ENCODE measurements at places on chromosomes 5 and 9. TPM values are rescaled to one million over a fixed set of nuclear protein-coding genes. Genes with fewer than 3 reads are reported as not detected.

- no peak overlapping the region for H3K4me3 ChIP-seq
- DNase-seq, result no peak
- H3K27ac ChIP-seq, result no peak overlapping the region
- H3K4me1 ChIP-seq, result peaks cover 2% of the 10 kb centered on the region
- H3K27me3 ChIP-seq, result no peaks in the 10 kb centered on the region
- H3K36me3 ChIP-seq, result no peaks in the 10 kb centered on the region
Measured at GRCh38 chr9:35682051-35682450, 7.7 kb downstream of the TPM2 start.

GRCh38 chr5:51279983-51280706 lies 103.1 kb upstream of the ISL1 start:
- H3K27ac ChIP-seq, result no peak overlapping the region
- H3K4me1 ChIP-seq, result no peaks in the 10 kb centered on the region
- DNase-seq, result no peak
- no peak overlapping the region for H3K4me3 ChIP-seq

DNA sequence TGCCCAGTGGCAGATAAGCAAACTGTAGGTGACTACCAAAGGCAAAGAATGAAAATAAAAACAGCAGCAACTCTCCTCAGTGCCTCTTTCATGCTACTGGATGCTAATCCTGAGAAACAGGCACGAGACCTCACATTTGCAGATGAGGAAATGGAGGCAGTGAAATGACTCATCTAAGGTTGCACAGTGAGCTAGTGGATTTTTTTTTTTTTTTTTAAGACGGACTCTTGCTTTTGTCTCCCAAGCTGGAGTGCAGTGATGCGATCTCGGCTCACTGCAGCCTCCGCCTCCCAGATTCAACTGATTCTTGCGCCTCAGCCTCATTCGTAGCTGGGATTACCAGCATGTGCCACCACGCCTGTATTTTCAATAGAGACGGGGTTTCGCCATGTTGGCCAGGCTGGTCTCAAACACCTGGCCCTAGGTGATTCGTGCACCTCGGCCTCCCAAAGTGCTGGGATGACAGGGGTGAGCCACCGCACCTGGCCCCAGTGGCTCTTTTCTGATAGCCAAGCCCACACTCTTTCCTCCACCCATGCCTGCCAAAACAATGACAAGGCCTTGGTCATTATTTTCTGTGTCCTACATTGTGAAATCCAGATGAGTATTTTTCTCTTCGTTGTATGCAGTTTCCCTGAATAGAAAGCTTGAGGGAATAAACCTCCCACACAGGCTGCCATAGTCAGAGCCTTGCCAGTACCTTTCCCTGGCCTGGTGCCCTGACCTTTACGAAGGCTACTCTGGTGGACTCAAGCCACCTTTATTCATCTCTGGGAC lies 19.2 kb downstream of the DOCK2 start:
- peaks cover 72% of the 10 kb centered on the region for H3K4me1 ChIP-seq
- peaks cover 67% of the 10 kb centered on the region for H3K36me3 ChIP-seq
- peak; percentile 40 for DNase-seq
- H3K27me3 ChIP-seq, result no peaks in the 10 kb centered on the region

DNA sequence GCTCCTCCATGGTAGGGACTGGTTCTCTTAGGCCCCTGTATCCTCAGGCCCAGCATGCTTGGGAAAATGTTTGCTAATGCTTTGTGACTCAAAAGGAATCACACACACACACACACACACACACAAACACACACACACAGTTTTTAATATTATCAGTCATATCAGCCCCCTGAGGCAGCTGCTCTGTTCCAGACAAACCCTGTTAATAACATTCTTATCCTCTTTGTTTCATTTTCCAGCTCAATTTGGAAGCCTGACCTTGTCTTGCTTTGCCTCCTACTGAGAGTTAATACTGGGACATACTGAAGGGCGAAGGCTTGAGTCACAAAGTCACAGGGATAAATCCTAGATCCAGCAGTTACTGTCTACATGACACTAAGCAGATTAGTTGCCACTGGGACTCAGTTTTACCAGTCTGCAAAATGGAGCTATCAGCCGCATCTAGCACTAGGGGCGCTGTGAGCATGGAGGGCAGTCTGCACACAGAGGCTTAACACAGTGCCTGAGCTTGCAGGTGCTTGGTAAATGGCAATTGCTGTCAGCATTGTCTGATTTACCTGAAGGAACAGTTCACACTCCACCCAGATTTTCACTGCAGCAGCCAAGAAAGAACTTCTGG lies 37.1 kb upstream of the KCNMB1 start:
- no peaks in the 10 kb centered on the region for H3K27me3 ChIP-seq
- no peak overlapping the region for H3K4me3 ChIP-seq

DNA sequence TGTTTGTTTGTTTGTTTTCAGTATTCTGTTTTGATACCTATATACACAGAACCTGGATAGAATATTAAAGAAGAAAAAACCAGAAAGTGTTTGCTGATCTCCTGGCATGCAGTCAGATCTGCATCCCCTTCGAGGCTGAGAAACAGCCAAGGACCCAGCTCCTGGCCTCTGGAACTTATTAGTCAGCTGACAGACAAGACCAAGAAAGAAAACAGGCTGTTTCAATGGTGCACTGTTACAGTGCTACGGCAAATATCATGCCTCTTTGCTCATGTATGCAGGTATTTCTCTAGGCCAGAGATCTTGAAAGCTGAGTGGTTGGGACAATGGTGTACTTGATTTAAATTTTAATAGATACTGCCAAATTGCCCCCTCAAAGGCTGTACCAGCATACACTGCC lies 95.0 kb downstream of the C5orf15 start:
- H3K4me3 ChIP-seq, result no peak overlapping the region
- peak overlapping the region; percentile 81 for H3K27ac ChIP-seq
- DNase-seq, result peak; percentile 24
- H3K4me1 ChIP-seq, result peaks cover 40% of the 10 kb centered on the region

- H3K27ac ChIP-seq, result no peak overlapping the region
- no peaks in the 10 kb centered on the region for H3K4me1 ChIP-seq
- no peak overlapping the region for H3K4me3 ChIP-seq
- no peaks in the 10 kb centered on the region for H3K27me3 ChIP-seq
Measured at GRCh38 chr9:79485258-79485657, 86.5 kb upstream of the TLE4 start.

DNA sequence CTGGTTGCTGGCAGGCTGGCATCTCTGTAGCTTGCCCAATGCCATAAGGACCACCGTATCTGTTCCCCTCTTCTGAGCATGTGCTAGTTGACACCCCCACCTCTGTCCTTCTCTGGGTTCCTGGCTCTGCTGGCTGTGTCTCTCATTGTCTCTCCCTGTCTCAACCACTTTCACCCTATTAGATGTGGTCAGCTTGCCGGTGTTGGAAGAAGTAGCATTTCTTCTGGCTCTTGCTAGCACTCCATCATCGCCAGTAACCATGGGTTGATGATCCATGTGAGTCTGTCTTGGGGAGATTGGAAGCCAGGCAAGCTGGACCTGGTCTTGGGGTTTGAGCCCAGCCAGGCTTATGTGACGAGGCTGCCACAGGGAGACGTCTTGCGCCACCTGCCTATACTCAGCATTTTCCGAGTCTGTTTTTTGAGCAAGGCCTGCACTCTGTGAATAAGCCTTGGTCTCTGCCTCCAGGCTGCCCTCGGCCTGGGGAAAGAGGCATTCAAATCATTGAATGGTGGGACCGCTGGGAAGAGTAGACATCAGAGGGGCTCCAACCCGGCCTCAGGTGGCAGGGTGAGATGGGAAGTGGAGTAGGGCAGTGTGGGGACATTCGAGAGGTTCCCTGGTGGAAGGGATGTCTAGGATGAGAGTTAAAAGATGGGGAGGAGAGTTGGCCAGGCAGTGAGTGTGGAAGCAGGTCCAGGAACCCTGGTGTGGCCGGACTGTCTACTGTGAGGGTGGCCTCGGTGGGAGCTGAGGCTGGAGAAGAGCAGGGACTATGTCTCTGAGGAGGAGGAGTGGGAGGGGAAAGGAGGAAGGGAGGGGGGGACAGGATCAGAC lies 74.3 kb downstream of the ZNF618 start:
- no peak for DNase-seq
- no peak overlapping the region for H3K4me3 ChIP-seq
- H3K27ac ChIP-seq, result no peak overlapping the region
- no peaks in the 10 kb centered on the region for H3K27me3 ChIP-seq
- H3K4me1 ChIP-seq, result no peaks in the 10 kb centered on the region

DNA sequence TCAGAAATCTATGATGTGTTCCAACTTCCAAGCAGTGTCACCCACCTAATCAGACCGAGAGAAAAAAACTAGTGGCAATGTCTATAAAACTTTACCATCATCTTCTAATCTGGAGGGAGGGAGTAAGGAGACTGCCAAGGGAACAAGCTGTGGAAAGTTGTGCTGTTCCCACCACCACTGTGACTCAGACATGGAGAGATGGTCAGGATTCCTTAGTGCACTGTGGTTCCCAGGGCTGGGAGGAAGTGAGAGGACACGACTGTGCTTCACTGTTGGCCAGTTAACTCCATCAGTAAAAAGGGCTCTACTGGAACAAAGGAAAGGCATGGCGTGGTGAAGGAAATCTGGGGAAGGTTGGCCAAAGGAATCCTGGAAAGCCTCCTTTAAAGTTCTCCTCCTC lies 18.8 kb downstream of the TICAM2 start:
- no peak for DNase-seq
- H3K4me3 ChIP-seq, result no peak overlapping the region
- H3K27ac ChIP-seq, result no peak overlapping the region
- H3K4me1 ChIP-seq, result no peaks in the 10 kb centered on the region
- no peaks in the 10 kb centered on the region for H3K36me3 ChIP-seq

DNA sequence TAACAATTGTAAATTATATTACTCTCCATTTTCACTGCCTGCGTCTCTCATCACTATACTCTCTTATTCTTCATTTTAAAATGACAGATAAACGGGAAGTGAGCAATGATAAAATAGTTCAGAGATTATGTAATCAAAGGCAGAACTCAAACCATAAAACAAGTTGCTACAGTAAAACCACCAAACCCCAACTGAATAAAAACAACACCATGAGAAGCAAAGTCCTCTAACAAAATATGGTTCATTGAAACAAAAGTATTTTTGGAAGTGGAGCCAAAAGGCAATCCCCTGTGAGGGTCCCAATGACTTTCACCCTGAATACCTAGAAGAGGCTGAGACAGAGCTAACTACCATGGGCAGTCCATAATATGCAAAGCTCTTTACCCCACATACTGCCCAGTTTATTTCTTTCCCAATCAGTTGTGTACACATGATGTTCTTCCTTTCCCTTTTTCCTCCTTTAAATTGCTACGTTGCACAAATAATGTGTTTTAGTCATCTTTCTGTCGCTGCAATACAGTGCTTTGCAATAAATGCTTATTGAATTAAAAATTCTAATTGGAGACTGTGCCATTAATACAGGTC lies 64.0 kb upstream of the PTGER4 start:
- H3K4me3 ChIP-seq, result peak overlapping the region; percentile 34
- no peak for DNase-seq
- H3K27me3 ChIP-seq, result no peaks in the 10 kb centered on the region
- H3K36me3 ChIP-seq, result no peaks in the 10 kb centered on the region
- peak overlapping the region; percentile 56 for H3K27ac ChIP-seq
- H3K4me1 ChIP-seq, result peaks cover 28% of the 10 kb centered on the region

Gene DNAI1
- total RNA-seq, result 0.18 TPM

Gene GDF9
- 0.90 TPM for total RNA-seq

Gene MOB3B
- total RNA-seq, result 0.67 TPM
